C1 segment of cervical spinal cord (tissue), 14 donors: ENCODE measurements at places on chromosomes 12 and 14.

GRCh38 chr14:66405158-66405557 is 81.0 kb upstream of the CCDC196 start:
- no peak for DNase-seq

DNA sequence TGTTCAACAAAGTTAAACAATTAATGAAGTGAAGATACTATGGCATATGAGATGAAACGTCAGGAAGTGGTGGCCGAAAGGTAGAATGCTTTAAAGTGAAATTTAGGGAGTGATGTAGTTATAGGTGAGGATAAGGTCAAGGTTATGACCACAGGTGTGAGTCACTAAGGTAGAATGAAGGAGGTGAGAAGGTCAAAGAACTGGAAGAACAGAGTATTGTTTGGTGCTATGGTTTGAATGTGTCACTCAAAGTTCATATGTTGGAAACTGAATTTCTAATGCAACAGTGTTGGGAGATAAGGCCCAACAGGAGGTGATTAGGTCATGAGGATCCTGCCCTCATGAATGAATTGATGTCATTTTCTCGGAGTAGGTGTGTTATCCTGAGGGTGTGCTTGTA is 293.6 kb downstream of the NELL2 start:
- no peak for DNase-seq

- peak; percentile 10 for DNase-seq
These were observed 11.0 kb upstream of the CREBL2 start for GRCh38 chr12:12600659-12601058.

DNA sequence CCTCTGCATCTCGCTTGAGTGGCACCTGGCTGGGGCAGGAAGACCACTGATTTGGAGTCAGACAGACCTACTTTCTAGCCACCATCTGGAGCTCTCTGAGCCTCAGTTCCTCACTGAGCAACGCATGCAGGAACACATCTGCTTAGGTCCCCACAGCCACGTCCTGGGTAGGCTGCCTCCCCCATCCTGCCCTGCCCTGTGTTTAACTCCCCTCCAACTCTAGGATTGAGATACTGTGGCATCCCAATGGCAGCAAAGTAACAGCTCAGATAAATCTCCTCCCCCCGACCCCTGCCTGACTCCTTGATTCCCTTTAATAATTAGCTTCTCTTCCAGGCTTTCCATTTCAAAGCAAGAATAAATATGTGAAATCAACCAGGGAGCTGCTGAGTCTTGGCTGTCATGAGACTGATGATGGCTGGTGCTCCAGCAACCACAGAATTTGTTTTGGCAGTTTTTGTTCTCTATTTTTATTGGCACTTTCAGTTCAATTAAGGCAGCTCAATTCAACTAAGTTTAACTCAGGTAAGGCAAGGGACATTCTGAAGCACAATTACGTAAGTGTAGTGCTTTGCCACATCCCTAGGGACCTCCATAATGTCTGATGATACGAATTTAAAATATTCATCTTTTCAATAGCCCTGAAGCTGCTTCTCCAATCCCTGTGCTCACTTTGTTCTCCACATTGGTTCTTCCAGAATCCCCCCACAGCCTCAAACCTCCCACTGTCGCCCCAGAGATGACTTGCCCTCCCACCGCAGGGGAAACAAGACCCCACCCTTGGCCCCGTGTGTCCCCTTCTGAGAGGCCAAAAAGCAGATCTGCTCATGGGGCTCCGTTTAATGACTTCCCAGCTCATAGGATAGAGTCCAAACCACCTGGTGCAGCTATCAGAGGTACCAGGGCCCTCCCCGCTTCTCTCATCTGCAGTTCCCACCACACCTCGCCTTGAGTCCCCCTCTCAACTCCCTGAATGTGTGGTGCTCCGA is 58.2 kb downstream of the ESR2 start:
- DNase-seq, result no peak

DNA sequence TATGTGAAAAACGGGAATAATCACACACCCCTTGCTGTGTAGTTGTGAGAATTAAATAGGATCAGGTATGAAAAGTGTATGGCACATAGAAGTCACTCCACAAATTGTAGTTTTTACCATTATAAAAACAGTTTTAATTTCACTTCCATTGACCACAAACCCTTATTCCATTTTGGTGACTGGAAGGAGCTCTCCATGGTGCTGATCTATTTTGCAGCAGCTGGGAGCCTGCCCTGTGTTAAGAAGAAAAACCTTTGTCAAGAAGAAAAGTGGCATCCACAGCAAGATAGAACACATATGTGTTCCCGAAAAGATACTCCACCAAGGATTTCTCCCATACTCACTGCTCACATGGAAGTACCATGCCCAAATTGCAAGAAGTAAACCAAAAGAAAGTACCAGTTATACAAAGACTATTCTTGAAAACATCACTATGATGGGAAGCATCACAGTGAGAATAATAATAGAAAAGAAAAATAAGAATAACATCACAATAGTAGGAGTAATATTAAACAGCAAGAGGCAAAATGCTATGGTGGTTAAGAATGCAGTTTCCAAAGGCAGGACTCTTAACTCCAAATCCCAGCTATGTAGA is 58.7 kb downstream of the TUNAR start:
- DNase-seq, result no peak

- DNase-seq, result no peak
These were observed 41.8 kb downstream of the ARF6 start for GRCh38 chr14:49934646-49935045.

- no peak for DNase-seq
These were observed 96.0 kb upstream of the MAX start for GRCh38 chr14:65198346-65198745.

- DNase-seq, result no peak
These were observed 84.0 kb downstream of the PTPN21 start for GRCh38 chr14:88470542-88471440.

- DNase-seq, result peak; percentile 49
These were observed 42.0 kb upstream of the GPR68 start for GRCh38 chr14:91286530-91286937.

DNA sequence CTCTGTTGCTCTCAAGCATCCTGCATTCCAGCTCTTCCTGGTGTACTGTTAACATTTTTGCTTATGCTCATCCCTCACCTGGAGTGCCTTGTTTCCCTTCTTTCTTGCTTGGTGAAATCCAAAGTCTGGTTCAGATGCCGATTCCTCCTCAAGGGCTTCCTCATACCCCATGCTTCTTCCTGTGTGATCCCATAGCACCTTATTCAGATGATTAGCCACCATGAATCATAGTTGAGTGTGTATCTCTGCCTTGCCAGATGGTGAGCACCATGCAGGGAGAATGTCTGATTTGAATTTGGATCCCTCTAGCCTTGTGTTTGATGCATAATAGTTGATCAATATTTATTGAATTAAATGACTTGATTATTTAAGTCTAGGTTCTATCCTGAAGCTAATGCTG is 39.4 kb upstream of the ANO4 start:
- DNase-seq, result no peak

DNA sequence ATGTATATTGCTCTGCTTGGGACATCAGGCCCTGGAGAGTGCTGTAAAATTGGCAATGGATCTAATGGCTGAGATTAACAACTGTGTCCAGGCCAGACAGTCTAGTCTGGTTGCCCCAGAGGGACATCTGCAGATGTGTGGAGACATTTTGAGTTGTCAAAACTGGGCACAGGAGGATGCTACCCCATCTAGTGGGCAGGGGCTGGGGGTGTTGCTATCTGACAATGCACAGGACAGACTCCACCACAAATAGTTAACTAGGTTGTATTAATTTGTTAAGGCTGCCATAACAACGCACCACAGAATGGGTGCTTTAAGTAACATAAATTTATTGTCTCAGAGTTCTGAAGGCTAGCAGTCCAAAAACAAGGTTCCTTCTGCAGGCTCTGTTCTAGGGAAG is 302.5 kb upstream of the AMIGO2 start:
- no peak for DNase-seq

GRCh38 chr12:49236423-49236822 is 28.5 kb upstream of the TUBA1C start:
- DNase-seq, result no peak

DNA sequence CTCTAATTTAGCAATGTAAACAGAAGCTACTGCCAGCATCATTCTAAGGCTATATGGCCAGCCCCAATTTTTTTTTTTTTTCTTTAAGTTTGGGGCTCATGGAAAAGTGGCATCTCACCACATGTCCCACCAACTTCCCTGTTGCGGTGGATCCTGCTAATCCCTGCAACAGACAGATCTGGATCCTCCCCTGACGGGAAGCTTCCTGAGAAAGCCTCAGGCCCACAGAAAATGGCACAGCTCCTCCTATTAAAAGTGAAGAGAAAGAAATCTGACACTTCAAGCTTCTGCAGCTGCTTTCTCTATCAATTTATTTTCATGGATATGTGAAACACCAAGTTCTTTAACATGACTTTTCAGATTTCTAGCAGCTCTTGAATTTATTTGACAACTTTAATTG is 433.8 kb upstream of the DCN start:
- DNase-seq, result no peak

GRCh38 chr14:101475456-101476257 is 85.6 kb upstream of the DIO3 start:
- no peak for DNase-seq

GRCh38 chr12:108210001-108210400 is 80.9 kb downstream of the WSCD2 start:
- DNase-seq, result no peak

DNA sequence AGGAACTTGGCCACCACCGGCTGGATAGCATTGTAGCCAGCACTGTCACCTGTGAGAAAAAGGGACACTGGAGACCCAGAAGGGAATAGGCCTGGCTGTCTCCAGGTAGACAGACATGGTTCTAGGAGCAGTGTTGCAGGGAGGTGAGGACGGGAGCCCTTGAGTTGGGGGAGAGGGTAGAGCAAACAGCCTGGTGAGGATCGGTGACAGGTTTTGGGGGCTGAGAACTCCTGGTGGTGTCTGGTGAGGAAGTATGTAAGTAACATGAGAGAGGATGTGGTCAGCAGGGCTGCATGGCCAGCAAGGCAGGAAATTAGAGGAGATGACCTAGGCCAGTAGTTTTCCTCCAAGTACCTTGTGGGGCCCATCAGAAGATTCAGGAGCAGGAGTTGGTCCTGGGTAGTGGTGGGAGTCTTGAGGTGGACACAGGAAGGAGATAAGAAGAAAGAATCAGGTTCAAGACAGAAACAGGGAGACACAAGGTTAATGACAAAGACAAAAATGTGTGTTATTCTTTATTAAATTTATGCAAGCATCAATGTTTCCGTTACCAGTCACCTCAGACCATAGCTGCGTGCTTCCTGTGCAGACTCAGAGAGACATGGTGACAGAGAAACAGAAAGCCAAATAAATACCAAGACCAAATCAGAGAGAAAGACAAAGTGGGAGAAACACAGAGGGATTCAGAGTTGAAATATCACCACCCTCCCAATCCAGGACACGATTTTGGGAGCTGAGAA is at the start of gene ARHGAP9:
TSS of gene ARHGAP9 (minus strand) at position 491 of the 740 bp plus-strand sequence. CDS start at position 31, 460 bp downstream.
- DNase-seq, result no peak

DNA sequence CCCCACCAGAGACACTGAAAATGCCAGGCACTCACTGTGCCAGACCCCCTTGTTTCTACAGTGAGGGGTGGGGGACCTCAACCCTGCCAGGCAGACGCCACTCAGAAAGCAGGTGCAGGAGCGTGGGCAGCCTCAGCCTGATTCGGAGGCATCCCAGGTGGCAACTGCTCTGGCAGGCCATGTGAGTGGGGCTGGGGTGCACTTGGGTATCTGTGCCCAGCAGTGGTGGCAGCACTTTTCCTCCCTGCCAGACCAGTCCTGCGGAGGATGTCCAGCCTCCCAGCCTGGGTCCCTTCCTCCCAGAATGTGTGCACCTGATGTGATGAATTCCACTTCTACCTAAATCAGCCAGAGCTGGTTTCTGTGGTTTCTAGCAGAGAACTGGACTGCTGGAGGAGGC is 13.4 kb upstream of the TTC7B start:
- no peak for DNase-seq

GRCh38 chr12:27064397-27065342 is 17.7 kb downstream of the C12orf71 start:
- DNase-seq, result no peak

DNA sequence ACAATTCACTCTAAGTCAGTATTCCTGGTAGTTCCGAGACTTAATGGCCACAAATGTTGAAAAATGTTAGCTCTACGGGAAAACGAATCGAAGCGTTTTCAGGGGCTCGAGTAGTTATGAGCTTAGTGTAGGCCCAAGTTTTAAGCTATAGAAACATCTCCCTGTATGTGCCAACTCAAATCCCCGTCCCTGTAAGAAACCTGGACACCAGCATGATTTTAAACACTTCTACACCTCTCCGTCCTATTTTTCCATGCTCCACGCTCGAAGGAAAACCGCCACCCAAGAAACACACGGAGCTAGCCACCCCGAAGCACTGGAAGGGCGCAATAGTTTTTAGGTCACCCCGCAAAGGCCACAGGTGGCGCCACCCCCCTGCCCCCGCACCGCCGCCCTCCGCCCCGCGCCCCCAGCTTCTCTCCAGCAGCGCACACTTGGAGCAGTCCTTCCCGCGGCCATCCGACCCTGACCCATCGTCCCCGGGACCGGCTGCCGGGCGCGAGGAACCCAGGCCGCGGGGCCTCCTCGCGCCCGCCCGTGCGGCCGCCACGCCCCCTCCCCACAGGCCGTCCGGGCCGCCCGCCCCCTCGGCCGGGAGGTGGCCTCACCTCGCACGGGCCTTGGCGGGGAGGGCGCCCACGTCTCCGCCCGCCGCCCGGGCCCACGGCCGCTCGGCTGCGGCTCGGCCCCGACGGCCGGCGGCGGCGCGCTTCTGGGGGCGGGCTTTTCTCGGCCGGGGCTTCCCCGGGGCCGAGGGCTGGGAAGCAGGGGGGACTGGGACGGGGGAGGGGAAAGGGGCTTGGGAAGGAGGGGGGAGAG is 522 bp downstream of the R3HDM2 start:
- peak; percentile 50 for DNase-seq

- DNase-seq, result no peak
These were observed 94.5 kb downstream of the PCNX1 start for GRCh38 chr14:71001742-71002141.

- no peak for DNase-seq
These were observed 74.4 kb downstream of the POLR3B start for GRCh38 chr12:106431839-106432411.

DNA sequence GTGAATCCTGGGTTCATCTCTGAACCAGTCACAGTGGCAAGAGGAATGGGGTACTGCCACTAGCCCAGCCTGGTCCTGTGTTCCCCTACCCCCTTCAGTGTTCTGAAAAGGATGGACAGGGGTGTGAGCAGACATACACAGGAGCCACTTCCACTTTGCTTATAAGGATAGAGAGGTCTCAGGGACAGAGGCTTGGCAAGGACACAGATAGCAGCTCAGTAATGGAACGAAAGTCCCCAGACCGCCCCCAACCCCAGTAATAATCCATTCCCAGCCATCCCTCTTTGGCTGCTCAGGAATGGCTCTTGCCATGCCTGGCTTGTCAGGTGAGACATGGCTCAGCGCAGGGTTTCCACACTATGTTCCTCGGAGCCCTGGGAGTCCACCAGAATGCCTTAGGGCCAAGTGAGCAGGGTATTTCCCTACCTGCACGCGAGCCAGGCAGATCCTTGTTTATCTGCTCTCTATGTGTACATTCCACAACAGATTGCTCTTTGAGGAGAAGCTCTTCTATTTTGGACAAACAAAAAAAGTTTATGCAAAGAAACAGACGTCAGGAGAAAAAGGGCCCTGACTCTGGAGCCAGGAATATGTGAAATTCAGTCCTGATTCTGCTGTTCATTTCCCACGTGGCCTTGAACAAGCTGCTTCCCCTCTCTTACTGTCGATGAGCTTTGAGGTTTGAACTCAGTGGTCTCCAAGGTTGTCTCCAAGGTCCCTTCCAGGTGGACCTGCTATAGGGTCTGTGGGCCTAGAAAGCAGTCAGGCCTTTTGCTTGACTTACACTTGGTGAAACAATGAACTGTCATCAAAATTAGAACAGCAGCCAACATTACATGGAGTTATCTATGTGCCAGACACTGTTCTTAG is 10.0 kb downstream of the UBE3B start:
- no peak for DNase-seq
